ENCODE measurements at places on chromosomes 7 and 10. TPM values are rescaled to one million over a fixed set of nuclear protein-coding genes. Genes with fewer than 3 reads are reported as not detected.

GRCh38 chr10:104036069-104036384, 49.7 kb downstream of the COL17A1 start:
- no peaks in the 10 kb centered on the region for H3K27me3 ChIP-seq
- no peaks in the 10 kb centered on the region for H3K4me1 ChIP-seq
- H3K4me3 ChIP-seq, result no peak overlapping the region

Gene PDE6C
- total RNA-seq, result not detected

Gene GBX1
- total RNA-seq, result not detected

DNA sequence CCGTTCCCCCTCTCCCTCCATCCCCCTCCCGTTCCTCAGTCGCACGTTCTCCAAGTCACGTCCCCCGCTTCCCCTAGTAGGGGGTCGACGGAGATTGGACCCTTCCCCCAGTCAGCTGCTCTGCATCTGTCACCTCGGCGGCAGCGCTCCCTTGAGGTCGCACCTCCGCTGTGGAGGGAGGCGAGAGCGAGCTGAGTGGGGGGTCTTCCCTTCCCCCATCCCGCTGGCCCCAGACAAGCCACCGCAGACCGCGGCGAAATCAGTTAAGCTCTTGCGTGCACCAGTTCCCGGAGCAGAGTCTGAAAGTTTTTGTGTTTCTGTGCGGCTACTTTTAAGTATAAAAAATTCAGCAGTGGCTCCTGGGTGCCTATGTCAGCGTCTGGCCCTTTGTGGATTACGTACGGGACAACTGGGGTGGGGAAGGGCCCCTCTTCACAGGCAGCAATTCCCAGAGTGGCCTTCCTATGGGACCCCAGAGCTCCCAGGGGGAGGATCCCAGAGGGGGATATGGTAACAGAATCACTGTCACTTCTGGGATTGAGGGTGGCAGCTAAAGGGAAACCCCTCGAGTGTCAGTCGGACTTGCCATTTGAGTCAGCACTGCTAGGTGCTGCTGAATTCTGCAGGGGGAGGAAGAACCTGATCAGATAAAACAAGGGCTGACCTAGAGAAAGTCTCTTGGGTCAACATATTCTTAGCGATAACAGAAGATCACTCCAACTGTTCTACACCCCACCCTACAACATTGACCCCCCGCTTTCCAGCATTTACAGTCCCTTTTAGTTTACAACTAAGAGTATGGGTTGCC, 12.5 kb upstream of the DDIT4 start:
- H3K4me1 ChIP-seq, result peaks cover 57% of the 10 kb centered on the region
- H3K27me3 ChIP-seq, result no peaks in the 10 kb centered on the region
- peak overlapping the region; percentile 59 for H3K4me3 ChIP-seq
- H3K36me3 ChIP-seq, result no peaks in the 10 kb centered on the region
- peak overlapping the region; percentile 87 for H3K27ac ChIP-seq

DNA sequence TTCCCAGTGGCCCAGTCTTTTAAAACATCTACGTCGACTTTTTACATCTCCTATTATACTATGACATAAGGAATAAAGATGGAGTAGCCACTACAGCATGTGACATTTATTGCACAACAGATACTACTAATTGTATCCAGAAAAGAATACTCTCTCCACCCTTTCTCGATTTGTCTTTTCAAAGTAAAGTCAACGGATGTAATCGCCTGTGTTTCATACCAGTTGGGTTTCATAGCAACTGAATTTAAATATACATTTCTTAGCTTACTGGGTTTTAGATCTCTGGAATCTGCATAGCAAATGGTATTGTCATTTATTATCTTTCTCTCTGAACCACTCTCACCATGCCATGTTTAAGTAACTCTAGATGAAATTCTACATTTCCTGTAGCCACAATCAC, 86.4 kb upstream of the TRIL start:
- no peaks in the 10 kb centered on the region for H3K36me3 ChIP-seq
- H3K4me1 ChIP-seq, result peaks cover 6% of the 10 kb centered on the region
- H3K4me3 ChIP-seq, result no peak overlapping the region
- no peaks in the 10 kb centered on the region for H3K27me3 ChIP-seq

DNA sequence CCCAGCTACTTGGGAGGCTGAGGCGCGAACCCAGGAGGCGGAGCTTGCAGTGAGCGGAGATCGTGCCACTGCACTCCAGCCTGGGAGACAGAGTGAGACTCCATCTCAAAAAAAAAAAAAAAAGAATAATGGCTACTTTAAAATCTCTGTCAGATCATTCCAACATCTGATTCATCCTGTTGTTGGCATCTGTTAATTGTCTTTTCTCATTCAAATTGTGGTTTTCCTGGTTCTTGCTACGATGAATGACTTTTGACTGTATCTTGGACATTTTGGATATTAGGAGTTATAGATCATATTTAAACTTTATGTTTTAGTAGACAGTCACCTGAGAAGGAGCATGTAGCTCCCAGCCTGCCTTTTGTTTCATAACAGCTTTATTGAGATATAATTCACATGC, 8.5 kb downstream of the TPST1 start:
- H3K27ac ChIP-seq, result no peak overlapping the region
- H3K4me1 ChIP-seq, result no peaks in the 10 kb centered on the region
- no peak overlapping the region for H3K4me3 ChIP-seq
- H3K27me3 ChIP-seq, result no peaks in the 10 kb centered on the region

Gene USP54
- 114 TPM for total RNA-seq

- no peak for DNase-seq
- H3K4me3 ChIP-seq, result no peak overlapping the region
- peaks cover 5% of the 10 kb centered on the region for H3K27me3 ChIP-seq
- no peaks in the 10 kb centered on the region for H3K36me3 ChIP-seq
- no peak overlapping the region for H3K27ac ChIP-seq
These were observed 121.5 kb upstream of the PLPP4 start for GRCh38 chr10:120335553-120335952.

DNA sequence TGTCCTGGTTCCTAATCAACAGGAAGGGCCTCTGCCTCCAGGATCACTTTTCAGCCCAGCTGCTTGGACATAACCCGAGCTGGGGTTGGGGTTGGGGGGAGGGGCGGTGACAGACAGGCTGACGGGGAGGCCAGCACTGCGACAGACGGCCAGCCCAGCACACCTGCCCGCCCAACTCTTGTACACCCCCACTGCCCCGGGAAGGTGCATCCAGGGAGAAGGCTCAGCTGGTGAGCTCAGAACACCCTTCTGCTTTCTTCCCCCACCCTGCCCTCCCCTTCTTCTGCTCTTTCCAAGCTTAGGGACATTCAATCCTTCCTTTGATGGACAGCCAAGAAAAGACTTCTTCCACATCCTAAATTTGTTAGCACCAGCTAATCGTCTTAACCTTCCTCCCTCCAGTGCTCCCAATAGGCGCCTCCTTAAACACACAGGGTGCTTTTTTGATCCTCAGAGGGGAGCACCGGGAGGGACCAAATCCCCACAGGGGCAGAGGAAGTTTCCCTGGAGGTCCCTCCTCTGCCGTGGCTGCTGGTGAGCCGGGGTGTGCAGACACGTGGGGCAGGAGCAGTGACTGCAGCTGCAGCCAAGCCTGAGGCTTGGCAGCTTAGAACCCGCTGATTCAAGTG, 44.7 kb downstream of the COL13A1 start:
- no peak overlapping the region for H3K4me3 ChIP-seq
- no peak for DNase-seq
- peaks cover 7% of the 10 kb centered on the region for H3K4me1 ChIP-seq
- no peaks in the 10 kb centered on the region for H3K27me3 ChIP-seq
- H3K36me3 ChIP-seq, result no peaks in the 10 kb centered on the region
- H3K27ac ChIP-seq, result no peak overlapping the region

- no peaks in the 10 kb centered on the region for H3K4me1 ChIP-seq
- no peak overlapping the region for H3K4me3 ChIP-seq
- peaks cover 21% of the 10 kb centered on the region for H3K36me3 ChIP-seq
- no peaks in the 10 kb centered on the region for H3K27me3 ChIP-seq
- H3K27ac ChIP-seq, result no peak overlapping the region
- DNase-seq, result no peak
These were observed 30.9 kb upstream of the VDAC2 start for GRCh38 chr10:75179657-75180177.

DNA sequence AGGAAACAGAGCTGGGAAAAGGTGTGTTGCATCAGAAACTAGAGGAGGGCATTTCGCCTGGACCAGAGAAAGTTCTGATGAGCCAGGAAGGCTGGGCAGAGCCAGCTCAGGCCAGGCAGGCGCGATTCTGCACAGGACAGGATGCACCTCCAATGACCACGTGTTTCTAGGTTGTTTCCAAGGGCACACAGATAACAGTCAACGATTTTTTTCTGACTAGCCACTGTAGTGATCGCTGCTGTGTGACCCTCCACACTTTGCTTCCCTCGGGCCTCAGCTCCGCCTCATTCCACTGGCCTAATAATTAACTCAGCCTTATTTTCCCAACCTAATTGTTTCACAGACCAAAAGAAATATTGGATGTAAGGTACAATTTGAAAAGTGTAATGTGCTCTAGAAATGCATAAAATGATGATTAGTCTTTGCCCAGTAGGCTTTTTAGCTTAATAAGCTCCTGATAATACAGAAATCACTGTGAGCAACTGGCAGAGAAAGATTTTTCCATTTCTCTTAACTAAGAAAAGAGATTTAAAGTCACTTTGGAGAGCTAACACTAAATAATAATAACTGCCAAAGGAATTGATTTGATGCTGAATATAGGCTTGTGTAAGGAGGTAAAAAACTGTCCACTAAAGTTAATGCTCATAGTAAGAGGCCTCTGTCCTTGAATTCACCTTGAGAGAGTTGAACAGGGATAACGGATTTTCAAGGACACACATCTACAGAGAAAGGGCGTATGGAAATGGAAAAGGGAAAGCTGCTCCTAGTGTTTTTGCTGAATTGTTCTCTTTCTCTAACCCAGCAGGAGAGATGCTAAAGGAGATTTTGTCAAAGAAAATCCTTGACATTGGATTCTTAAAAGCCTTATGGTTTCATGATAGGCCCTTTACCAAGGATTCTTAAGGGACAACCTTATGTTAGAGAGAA, 291.0 kb upstream of the C7orf33 start:
- H3K4me1 ChIP-seq, result no peaks in the 10 kb centered on the region
- no peak overlapping the region for H3K4me3 ChIP-seq
- H3K36me3 ChIP-seq, result no peaks in the 10 kb centered on the region
- H3K27me3 ChIP-seq, result no peaks in the 10 kb centered on the region

GRCh38 chr7:111558991-111559390, 3.3 kb downstream of the IMMP2L start:
- peaks cover 20% of the 10 kb centered on the region for H3K4me1 ChIP-seq
- DNase-seq, result no peak
- no peaks in the 10 kb centered on the region for H3K36me3 ChIP-seq
- H3K27ac ChIP-seq, result no peak overlapping the region

DNA sequence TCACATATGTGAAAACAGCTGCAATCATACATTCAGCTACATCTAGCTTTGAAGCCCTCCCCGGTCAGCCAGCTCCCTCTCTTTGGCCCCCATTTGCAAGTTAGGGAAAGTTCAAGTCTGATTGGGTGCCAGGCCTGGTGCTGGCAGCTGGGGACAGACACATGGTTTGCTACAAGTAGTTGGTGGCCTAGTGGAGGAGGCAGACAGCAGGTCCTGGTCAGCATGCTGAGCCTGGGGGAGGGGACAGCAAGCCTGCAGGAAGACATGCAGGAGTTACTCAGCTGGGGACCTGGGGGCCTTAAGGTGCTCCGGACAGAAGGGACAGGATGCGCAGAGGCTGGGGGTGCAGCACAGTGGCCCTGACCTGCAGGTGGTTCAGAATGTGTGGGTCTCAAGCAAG, 956.9 kb upstream of the ZNF722 start:
- DNase-seq, result no peak
- no peak overlapping the region for H3K4me3 ChIP-seq
- H3K27me3 ChIP-seq, result no peaks in the 10 kb centered on the region
- no peaks in the 10 kb centered on the region for H3K36me3 ChIP-seq

DNA sequence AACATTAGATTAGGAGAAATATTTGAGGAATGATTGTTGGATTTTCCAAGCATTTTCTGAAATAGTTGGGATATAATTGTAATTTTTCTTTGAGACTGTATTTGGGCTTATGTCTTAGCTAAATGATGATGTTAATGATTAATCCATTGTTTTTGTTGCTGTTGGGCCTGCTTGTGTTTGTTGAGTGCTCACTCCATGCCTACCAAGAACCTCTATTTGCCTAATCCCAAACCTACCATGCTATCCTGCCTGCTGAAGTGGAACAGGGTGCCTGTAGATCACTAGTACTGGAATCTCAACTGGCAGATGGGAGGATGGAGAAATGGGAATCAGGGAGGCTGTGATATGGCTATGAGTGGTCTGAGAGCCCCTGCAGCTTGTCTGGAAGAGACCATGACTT, 565.5 kb downstream of the SORCS3 start:
- H3K27me3 ChIP-seq, result no peaks in the 10 kb centered on the region
- no peaks in the 10 kb centered on the region for H3K36me3 ChIP-seq
- H3K27ac ChIP-seq, result no peak overlapping the region
- no peaks in the 10 kb centered on the region for H3K4me1 ChIP-seq
- no peak for DNase-seq
- no peak overlapping the region for H3K4me3 ChIP-seq

Gene ASL
- total RNA-seq, result 54.0 TPM

DNA sequence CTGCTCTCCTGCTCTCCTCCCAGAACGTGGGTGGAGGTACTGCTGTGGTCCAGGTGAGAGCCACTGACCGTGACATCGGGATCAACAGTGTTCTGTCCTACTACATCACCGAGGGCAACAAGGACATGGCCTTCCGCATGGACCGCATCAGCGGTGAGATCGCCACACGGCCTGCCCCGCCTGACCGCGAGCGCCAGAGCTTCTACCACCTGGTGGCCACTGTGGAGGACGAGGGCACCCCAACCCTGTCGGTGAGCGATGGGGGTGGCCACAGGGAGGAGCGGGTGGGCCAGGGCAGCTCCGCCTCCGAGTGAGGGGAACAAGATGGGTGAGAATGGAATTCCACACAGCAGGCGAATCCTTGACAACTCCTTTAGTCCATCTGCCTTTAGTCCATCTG, 22.1 kb upstream of the C10orf105 start:
- no peak overlapping the region for H3K27ac ChIP-seq
- no peak for DNase-seq
- no peaks in the 10 kb centered on the region for H3K27me3 ChIP-seq

GRCh38 chr10:104297697-104298660, 29.0 kb downstream of the GSTO2 start:
- no peaks in the 10 kb centered on the region for H3K27me3 ChIP-seq
- peaks cover 31% of the 10 kb centered on the region for H3K4me1 ChIP-seq
- no peaks in the 10 kb centered on the region for H3K36me3 ChIP-seq
- no peak for DNase-seq
- no peak overlapping the region for H3K27ac ChIP-seq

Gene PDE1C
- 13.0 TPM for total RNA-seq

GRCh38 chr7:155808549-155809331, 3.5 kb downstream of the SHH start:
- H3K4me1 ChIP-seq, result peaks cover 48% of the 10 kb centered on the region
- no peaks in the 10 kb centered on the region for H3K36me3 ChIP-seq
- peak overlapping the region; percentile 86 for H3K27ac ChIP-seq
- peak overlapping the region; percentile 52 for H3K4me3 ChIP-seq
- peaks cover 92% of the 10 kb centered on the region for H3K27me3 ChIP-seq

Gene KRIT1
- 37.7 TPM for total RNA-seq

DNA sequence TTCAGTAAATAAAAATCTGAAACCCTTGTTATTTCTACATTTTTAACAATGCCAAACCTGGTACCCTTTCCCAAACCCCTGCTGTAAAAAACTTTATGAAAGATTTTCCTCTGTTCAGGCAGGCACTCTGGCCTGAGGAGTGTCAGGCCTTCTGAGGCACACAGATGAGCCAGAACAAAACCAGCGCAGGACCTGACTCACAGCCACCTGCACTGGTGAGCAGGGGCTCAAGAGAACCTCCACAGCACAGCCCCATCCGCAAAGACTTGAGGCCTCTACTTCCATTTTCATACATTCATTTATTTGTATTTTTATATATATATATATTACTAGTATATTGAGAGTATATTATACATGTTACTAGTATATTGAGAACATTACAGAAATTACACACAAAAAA, 49.4 kb downstream of the COBL start:
- no peak for DNase-seq
- peaks cover 6% of the 10 kb centered on the region for H3K4me1 ChIP-seq
- no peaks in the 10 kb centered on the region for H3K36me3 ChIP-seq
- no peak overlapping the region for H3K4me3 ChIP-seq

Data from upper lobe of right lung (tissue), 1 donor.